Hair follicular keratinocyte (primary cell): ENCODE measurements at places on chromosomes 4 and X. TPM values are rescaled to one million over a fixed set of nuclear protein-coding genes. Genes with fewer than 3 reads are reported as not detected.

The HPGD gene
- total RNA-seq = 0.39 TPM in 1 of 2 replicates, not detected in the other

The RIPPLY1 gene
- total RNA-seq = not detected in 2 replicates

The ADH6 gene
- not detected in 2 replicates for total RNA-seq

The TMEM33 gene
- 58.9 and 66.7 TPM in 2 replicates for total RNA-seq

The SCRG1 gene
- total RNA-seq = not detected in 2 replicates

The NAT8L gene
- total RNA-seq = not detected in 2 replicates

The ADGRG2 gene
- total RNA-seq = under 0.01 TPM in 1 of 2 replicates, not detected in the other

The SMIM43 gene
- total RNA-seq = not detected in 2 replicates
